Amniotic epithelial cell (primary cell): ENCODE measurements at places on chromosomes 7 and 10.
A peak's percentile ranks its signal among the peaks of the same experiment; 100 is the strongest.

DNA sequence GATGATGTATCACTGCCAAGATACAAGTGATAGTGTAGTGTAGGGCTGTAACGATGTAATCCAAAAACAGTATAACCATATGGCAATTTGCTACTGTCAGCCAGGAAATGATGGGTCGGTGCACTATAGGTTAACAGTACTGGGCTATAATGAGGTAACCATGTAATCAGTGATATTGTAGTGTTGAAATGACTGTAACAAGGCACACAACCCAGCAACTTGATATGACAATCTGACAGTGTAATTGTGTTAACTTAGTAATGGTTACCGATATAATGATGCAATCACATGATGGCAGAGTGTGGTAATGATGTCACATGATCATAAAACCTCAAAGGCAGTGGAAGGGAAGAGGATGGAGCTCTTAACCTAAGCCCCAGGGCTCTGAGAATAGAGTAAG is 73.8 kb upstream of the SLF2 start:
- no peak for DNase-seq

- no peak for DNase-seq
Measured at GRCh38 chr10:132557696-132558515, 20.3 kb downstream of the INPP5A start.

DNA sequence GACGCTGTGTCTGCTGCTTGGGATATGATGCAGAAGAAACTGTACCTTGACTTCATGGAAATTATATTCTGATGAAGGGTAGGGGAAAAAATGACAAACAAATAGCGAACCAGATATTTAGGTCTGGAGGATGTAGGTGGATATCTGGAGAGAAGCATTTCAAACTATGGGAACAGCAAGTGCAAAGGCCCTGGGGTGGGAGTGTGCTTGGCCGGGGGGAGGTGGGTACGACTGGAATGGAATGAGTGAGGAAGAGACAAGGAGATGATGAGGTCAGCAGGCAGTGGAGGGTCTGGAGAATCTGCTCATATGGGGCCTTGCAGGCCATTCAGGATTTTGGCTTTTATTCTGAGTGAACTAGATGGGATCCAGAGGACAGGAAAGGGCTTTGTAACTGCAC is 65.2 kb downstream of the TLL2 start:
- DNase-seq: no peak

DNA sequence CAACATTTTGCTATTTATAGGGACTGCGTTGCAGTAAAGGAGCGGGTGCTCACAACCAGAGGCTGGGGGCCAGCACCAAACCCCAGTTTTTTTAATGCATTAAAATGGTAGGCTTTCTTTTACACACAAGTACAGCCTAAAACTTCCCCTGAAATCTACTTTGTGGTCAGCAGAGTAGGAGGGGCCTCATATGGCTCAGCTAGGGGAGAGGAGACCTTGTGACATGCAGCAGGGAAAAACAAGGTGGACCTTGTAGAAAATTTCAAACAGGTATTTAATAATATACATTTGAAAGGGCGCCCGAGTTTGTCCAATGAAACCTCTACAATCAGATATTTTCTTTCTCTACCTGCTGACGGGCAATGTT is 1.4 kb downstream of the CCDC136 start:
- DNase-seq: no peak

- DNase-seq: peak; percentile 82
Measured at GRCh38 chr7:129877146-129877792, 75.5 kb downstream of the UBE2H start.

- DNase-seq: no peak
Measured at GRCh38 chr10:88765816-88766215, 6.0 kb downstream of the LIPN start.

DNA sequence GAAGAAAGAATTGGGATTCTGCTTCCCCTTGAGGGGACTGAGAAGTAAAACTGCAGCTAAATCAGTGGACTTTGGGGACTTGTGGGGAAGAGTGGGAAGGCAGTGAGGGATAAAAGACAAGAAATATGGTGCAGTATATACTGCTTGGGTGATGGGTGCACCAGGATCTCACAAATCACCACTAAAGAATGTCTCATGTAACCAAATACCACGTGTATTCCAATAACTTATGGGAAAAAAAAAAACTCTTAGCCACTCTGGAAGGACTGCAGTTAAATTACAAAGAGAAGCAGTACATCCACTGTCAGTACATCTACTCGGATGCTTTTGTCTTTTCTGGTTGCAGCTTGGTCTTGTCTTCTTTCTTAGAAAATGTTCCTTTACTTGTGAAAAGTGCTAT is 27.4 kb upstream of the GOT1 start:
- DNase-seq: peak; percentile 53

DNA sequence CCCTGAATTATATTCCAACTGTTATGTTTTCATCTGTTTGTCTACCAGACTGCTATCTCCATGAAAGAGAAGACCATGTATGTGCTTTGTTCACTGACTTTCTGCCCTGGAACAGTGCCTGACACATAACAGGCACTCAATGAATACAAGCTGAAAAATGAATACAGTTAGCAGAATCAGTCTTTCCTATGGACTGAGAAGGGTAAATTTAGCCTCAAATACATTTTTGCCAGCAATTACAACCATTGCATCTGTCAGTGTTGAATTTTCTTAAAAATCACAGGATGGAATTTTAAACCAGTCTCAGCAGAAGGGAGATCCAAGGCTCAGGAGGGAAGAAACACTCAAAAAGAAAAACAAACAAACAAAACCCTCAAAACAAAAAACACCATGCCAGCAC is 1018.1 kb downstream of the XPNPEP1 start:
- DNase-seq: no peak

DNA sequence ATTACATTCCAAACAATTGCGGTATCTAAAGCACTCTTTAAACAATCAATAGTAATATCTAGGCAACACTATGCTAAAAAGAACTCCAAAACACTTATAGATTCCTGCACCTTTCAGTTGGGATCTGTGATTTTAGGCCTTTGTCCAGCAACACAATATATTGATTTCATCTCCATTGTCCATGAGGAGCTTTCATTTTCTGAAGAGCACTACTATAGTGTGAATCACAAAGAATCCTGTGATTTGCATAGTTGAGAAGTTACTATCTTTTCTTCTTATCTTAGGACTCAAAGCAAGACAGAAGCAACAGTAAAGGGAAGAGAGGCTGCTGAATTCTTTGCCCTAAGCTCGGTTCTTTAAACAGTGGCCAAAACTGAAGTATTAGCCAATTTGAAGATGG is 846.8 kb downstream of the IPMK start:
- DNase-seq: no peak

GRCh38 chr10:18409599-18410397 is 241.6 kb downstream of the NSUN6 start:
- no peak for DNase-seq

DNA sequence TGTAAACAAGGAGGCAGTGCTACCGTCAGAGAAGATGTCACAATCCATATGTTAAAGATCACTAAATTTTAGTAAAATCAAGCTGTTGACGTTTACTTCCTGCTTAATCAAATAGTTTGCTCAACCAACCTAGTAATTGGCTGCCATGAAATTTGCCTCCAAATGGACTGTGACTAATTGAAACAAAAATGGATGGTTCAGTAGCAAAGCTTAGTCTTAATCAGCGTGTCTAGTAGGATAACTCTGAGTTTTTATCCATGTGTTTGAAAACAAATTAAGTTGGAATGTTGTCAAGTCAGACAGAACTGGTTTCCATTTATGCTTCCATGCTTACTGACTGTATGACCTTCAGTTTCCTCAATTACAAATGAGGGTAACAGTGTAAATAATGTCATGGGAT is 1456.7 kb upstream of the CELF2 start:
- DNase-seq: no peak

- DNase-seq: no peak
Measured at GRCh38 chr7:48217753-48218152, 46.5 kb downstream of the ABCA13 start.

GRCh38 chr10:34761453-34761852 is 53.6 kb downstream of the PARD3 start:
- DNase-seq: peak; percentile 23

DNA sequence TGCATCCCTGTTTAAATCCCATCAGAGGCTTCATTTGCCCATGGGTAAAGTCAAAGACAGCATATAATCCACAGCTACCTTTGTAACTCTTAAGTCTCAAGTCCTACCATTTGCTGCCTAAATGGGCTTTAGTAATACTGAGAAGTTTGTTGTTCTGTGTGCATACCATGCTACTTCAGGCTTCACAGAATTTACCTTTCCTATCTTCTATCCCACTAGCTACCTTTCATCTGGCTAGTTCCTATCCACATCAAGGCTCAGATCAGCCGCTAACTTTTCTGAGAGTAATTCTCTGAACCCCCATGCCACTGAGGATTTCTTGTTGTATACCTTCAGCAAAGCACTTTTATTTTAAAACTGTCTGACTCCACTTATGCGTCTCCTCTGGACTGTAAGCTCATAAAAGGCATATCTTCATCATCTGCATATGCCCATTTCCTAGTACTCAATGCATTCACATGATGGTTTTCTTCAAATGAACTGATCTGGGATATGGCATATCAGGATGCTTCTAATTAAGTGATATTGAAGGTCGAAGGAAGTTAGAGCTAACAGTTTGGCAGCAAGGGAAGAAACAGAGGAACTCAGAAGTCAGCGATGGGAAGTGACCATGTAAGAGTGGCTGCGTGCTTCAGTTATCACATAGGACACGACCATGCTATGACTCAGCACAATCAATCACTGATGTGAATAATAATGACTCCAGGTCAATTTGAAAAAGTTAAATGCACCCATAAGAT is 283.9 kb upstream of the DKK1 start:
- DNase-seq: peak; percentile 14

GRCh38 chr7:42174391-42174912 is 62.6 kb downstream of the GLI3 start:
- peak; percentile 56 for DNase-seq

DNA sequence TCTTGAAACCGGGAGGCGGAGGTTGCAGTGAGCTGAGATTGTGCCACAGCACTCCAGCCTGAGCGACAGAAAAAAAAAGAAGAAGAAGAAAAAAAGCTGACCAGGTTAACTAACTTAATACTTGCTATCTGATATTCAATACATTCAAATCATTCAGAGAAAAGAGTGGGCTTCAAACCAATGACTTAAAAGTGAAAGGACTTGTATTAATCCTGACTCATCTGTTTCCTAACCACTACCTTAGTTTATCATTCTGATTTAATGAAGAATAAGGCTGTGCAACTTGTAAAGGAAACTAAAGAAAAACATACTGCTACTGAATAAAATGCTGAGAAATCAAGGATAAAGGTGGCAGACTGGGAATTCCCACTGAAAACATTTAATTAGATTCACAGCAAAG is 128.4 kb downstream of the NRBF2 start:
- peak; percentile 35 for DNase-seq

DNA sequence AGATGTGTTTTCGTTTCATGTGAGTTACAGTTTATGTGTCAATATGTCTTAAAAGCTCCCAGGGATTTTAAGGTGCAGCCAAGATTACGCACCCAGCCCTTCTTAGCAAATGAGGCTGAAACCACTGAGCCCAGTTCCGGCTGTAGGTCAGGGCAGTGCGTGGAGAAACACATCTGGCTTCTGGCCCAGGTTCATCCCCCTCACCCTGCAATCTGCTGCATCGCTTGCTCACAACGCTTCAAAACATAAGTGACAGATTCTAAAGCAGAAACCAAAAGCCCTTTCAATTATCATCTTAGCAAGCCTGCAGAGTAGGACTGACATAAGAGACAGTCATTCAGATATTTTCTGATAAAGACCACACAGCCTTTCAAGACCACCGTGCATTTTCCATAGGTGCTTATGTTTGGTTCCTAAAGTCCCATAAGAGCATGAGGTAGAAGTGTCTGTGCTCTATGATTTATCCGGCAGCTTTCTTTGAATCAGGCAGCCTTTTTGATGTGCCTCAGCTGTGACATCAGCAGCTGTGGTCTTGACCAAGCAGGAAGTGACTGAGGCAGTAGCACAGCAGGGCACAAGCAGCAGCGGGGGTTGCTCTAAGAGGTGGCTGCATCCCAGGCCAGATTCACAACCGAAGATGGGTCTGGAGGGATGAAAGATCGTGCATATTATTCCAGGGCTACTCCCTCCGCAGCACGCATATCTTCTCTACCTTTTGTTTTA is 72.1 kb upstream of the LYZL2 start:
- peak; percentile 87 for DNase-seq

GRCh38 chr10:103732339-103733044 is 122.9 kb downstream of the SH3PXD2A start:
- no peak for DNase-seq

DNA sequence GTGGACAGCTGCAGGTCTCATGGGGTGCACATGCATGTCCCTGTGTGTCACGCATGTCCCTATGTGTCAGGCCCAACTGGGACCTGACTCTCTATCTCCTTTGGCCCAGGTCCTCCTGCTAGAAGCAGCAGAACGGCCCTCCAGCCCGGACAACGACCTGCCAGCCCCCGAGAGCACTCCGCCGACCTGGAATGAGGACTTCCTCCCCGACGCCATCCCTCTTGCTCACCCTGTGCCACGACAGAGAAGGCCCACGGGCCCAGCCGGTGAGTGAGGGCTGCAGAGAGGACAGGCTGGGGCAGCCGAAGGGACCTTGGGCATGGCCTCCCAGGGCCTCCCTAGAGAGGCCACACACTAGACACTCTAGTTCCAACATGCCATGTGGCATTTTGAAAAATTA is 89.3 kb downstream of the MYL10 start:
- no peak for DNase-seq

DNA sequence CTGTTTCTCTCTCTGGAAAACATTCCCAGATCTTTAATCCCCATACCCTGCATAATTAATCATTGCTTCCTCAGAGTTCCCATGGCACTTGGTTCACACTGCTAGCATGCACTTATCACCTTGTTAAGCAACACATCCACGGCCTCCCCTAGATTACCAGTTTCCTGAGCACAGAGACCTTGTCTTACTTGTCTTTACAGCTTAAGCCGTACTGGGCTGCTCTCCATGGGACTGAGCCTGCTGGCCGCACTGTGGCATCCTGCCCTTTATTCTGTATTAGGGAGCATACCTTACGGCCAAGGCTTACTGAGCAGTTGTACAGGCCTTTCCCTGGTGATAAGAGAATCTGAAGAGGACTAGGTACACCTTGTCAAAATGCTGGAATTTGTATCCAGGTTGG is 190.2 kb downstream of the REEP3 start:
- DNase-seq: peak; percentile 93

- peak; percentile 86 for DNase-seq
Measured at GRCh38 chr10:90470966-90471365, 386.9 kb downstream of the HTR7 start.

- no peak for DNase-seq
Measured at GRCh38 chr10:25300073-25300472, 125.3 kb downstream of the GPR158 start.

GRCh38 chr10:35795131-35795824 is 153.2 kb upstream of the FZD8 start:
- DNase-seq: no peak

DNA sequence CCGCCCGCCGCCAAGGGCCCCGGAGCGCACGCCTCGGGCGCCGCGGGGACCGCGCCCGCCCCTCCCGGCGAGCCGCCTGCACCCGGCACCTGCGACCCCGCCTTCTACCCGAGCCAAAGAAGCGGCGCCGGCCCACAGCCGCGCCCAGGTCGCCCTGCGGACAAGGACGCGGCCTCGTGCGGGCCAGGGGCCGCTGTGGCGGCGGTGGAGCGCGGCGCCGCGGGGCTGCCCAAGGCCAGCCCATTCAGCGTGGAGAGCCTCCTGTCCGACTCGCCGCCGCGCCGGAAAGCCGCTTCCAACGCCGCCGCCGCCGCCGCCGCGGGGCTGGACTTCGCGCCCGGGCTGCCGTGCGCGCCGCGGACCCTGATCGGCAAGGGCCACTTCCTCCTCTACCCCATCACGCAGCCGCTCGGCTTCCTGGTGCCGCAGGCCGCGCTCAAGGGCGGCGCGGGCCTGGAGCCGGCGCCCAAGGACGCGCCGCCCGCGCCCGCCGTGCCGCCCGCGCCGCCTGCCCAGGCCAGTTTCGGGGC is 3.5 kb downstream of the UNCX start:
- DNase-seq: no peak
